ENCODE measurements at places on chromosomes 11 and 22.

DNA sequence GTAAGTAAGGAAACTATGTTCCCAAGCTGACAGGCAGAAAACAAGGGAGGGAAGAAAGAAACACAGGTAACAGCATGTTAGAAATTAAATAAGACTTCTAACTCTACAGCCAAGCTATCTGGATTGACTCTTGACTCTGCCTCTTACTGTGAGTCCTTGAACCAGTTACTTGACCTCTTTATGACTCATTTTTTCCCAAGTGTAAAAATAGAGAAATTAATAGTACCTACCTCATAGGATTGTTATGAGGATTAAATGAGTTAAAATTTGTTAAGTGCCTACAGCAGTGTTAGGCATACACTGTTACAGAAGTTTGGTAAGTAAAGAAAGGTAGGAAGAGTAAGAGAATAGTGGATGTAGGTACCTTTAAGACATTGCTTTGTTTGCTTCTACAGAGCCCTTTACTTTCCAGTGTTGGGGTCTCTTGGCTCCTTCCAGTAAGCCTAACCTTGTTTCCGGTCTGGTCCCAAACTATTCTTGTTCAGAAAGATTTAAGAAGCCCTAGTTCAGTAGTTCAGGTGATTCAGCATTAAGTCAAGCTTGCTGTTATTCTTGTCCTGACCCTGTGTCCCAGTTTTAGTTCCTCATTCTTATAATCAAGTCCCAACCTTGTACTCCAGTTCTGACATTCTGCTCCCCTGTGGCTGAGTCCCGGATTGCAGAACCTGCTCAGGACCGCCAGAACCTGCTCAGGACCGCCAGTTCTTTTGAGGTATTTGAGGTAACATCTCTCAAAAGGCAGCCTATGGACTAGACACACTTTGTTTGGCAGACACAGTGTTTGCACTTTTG, 963.4 kb upstream of the CCDC90B start:
- no peak for DNase-seq

- no peak for DNase-seq
Observed at GRCh38 chr11:96227244-96227643, 115.8 kb downstream of the MAML2 start.

DNA sequence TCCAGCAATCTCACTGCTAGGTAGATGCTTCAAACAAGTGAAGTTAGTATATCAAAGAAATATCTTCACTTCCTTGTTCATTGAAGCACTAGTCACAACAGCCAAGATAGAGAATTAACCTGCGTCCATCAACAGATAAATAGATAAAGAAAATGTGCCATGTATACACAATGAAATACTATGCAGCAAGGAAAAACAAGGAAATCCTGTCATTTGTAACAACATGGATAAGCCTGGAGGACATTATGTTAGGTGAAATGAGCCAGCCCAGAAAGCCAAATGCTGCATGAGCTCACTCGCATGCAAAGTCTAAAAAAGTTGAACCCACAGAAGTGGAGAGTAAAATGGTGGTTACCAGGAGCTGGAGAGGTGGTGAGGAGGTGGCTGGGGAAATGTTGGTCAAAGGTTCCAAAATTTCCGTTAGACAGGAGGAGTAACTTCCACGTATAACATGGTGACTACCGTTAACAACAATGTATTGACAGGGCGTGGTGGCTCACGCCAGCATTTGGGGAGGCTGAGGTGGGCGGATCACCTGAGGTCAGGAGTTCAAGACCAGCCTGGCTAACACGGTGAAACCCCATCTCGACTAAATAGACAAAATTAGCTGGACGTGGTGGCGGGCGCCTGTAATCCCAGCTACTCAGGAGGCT, 23.6 kb upstream of the CARS1 start:
- no peak for DNase-seq

GRCh38 chr11:134580610-134580975, 168.6 kb upstream of the B3GAT1 start:
- DNase-seq, result no peak

DNA sequence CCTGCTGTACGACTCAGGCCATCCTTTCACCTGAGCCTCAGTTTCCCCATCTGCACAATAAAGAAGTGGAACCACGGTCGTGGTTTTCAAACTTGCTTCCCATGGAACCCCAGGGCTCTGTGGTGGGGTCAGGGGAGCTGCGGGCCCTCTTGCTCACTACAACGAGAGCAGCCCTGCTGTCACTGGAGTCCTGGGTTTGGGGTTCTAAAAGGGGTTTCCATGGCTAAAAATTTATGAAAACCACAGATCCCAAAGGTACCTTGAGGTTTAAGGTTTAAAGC, 45.4 kb upstream of the CARS1 start:
- no peak for DNase-seq

DNA sequence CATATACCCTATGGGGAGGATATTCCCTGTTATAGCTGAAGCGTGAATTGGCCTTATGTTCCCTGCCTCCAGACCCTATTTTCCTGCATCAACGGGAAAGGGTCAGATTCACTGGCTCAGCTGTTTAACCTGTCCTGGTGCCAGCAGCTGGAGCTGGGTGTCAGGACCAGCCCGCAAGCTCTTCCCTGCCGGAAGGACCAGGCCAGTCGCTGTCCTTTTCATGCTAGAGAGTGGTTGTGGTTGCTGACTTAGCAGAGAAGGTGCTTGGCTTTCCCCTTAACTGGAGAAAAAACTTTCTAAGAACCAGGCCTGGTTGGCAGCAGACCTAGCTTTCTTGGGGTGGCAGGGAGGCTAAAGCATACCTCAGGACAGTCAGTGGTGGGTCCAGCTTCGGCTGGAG, 5.2 kb upstream of the SREBF2 start:
- no peak for DNase-seq

- DNase-seq, result no peak
Observed at GRCh38 chr22:41696703-41697102, 2.6 kb upstream of the MEI1 start.

- no peak for DNase-seq
Observed at GRCh38 chr11:970319-970871, 44.7 kb downstream of the AP2A2 start.

- DNase-seq, result no peak
Observed at GRCh38 chr11:75500742-75501141, 25.0 kb downstream of the GDPD5 start.

DNA sequence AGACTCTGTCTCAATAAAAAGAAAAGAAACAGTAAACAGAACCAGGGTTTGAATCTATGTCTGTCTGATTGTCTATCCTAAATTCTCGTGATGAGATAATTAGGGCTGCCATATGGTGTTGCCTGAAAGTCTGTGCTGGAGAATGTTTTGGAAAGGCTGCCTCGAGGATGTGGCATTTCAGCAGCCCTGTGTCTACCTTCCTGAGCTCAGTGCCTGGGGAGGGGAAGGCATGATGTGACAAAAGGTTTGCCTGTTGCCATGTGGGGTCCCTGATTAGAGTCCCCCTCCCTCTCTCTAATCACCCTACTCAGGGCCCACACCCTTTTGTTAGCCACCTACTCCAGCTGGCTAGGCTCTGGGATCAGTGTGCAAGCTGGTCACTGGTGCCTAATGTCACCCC, 15.2 kb downstream of the CD82 start:
- no peak for DNase-seq

- DNase-seq, result no peak
Observed at GRCh38 chr11:46455834-46456233, 64.3 kb upstream of the CHRM4 start.

- DNase-seq, result no peak
Observed at GRCh38 chr11:126011754-126012153, 50.9 kb downstream of the CDON start.

DNA sequence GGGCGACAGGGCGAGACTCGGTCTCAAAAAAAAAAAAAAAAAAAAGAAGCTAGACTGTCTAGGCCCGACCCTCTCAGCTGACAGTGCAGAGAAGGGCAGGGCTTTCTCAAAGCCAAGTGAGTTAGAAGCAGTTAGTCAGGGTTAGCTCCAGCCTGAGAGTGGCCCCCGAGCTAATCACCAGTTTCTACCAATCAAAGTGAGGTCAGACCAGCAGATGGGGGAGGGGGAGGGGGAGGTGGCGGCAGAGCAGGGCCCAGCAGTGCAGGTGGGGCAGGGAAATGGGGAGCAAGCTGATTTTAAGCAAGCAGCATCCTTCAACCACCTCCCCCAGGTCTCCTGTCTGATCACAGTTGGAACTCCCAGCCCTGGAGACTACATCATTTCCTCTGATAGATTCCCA, 55.3 kb upstream of the PRR5 start:
- peak; percentile 21 for DNase-seq
